Osteoblast (primary cell): ENCODE measurements at places on chromosomes 3 and 15. TPM values are rescaled to one million over a fixed set of nuclear protein-coding genes. Genes with fewer than 3 reads are reported as not detected.

The LRRN1 gene
- 3.5 and 4.0 TPM in 2 replicates for total RNA-seq

The PEX5L gene
- total RNA-seq: 0.59 and 1.4 TPM in 2 replicates

The CACNA2D3 gene
- total RNA-seq: under 0.01 and 0.36 TPM in 2 replicates

The KLF15 gene
- total RNA-seq: 4.3 and 4.4 TPM in 2 replicates

The FSIP1 gene
- total RNA-seq: 2.1 and 3.6 TPM in 2 replicates

The SUCNR1 gene
- under 0.01 TPM in 1 of 2 replicates, not detected in the other for total RNA-seq

The CACNA1D gene
- total RNA-seq: under 0.01 and 0.29 TPM in 2 replicates

The GOLGA6L10 gene
- total RNA-seq: 1.4 and 1.5 TPM in 2 replicates
